Foreskin keratinocyte (primary cell): ENCODE measurements at places on chromosomes 4 and X. TPM values are rescaled to one million over a fixed set of nuclear protein-coding genes. Genes with fewer than 3 reads are reported as not detected.

Gene MEPE
- polyA plus RNA-seq: not detected in 2 replicates

Gene FGA
- not detected in 2 replicates for polyA plus RNA-seq

Gene TAF7L
- 0.06 TPM in 1 of 2 replicates, not detected in the other for polyA plus RNA-seq

Gene ADH1A
- polyA plus RNA-seq: not detected in 2 replicates

Gene CXCL3
- 2.7 and 6.2 TPM in 2 replicates for polyA plus RNA-seq

Gene SPCS3
- 44.8 and 50.8 TPM in 2 replicates for polyA plus RNA-seq

Gene COL4A5
- polyA plus RNA-seq: 7.4 and 7.8 TPM in 2 replicates

Gene EIF2S3
- 60.4 and 60.7 TPM in 2 replicates for polyA plus RNA-seq

Gene MBNL3
- 1.2 and 1.5 TPM in 2 replicates for polyA plus RNA-seq

Gene MOSPD2
- polyA plus RNA-seq: 2.6 and 3.6 TPM in 2 replicates

Gene NEUROG2
- not detected in 2 replicates for polyA plus RNA-seq

Gene BANK1
- 0.11 and 0.12 TPM in 2 replicates for polyA plus RNA-seq

Gene FAM50A
- 58.6 and 62.8 TPM in 2 replicates for polyA plus RNA-seq

Gene GBA3
- polyA plus RNA-seq: 0.02 and 0.10 TPM in 2 replicates

Gene TMEM31
- polyA plus RNA-seq: not detected in 2 replicates

Gene GAGE12H
- not detected in 2 replicates for polyA plus RNA-seq

Gene CCSER1
- polyA plus RNA-seq: 0.08 and 0.16 TPM in 2 replicates

Gene TRIM75
- polyA plus RNA-seq: not detected in 2 replicates

Gene SLC49A3
- 0.06 and 0.11 TPM in 2 replicates for polyA plus RNA-seq
